Femur (tissue), 1 donor: ENCODE measurements at places on chromosomes 2 and 18.

DNA sequence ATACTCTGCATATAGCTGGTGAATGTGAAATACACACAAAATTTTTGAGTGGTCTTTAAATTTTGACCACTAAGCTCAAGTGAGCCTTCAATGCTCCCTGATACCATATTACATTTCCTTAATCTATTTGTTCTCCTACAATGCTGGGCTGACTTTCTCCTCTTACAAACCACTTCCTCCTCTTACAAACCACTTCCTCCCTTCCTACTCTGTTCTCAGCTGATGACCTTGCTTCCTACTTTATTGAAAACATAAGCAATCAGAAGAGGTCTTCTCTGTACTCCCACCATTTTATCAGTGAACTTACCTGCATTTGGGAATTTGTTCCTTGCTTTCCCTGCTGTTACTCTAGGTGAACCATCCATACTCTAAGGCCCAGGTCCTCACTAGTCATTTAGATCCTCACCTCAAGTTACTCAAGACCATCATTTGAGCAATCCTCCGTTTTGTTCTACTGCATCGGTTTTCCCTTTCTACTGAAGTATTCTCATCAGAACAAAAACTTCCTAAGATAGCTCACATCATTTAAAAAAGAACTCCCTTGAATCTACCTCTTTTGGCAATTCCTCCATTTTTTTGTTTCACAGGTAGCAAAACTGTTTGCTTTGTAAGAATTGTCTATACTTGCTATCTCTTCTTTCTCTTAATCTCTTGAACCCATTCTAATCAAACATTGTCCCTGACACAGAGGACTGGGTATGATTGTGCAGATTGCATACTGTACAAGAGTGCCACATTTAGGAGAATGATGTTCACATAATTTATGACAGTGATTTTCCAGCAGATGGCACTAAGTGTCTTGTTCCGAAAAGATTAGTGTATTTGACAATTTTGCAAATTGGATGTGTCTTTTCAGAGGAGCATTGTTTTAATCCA, 96.5 kb downstream of the EPB41L5 start:
- no peak for DNase-seq

DNA sequence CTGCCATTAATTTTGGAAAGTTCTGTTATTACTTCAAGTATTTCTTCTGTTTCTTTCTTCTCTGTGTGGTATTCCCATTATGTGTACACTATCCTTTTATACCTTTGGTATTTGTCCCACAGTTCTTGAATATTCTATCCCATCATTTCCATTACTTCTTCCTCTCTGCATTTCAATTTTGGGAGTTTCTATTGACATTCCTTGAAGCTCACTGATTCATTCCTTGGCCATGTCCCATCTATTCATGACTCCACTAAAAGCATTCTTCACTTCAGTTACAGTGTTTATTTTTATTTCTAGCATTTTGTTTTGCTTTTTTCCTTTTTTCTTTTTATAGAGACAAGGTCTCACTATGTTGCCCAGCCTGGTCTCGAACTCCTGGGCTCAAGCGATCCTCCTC, 30.3 kb downstream of the PROC start:
- DNase-seq, result no peak

DNA sequence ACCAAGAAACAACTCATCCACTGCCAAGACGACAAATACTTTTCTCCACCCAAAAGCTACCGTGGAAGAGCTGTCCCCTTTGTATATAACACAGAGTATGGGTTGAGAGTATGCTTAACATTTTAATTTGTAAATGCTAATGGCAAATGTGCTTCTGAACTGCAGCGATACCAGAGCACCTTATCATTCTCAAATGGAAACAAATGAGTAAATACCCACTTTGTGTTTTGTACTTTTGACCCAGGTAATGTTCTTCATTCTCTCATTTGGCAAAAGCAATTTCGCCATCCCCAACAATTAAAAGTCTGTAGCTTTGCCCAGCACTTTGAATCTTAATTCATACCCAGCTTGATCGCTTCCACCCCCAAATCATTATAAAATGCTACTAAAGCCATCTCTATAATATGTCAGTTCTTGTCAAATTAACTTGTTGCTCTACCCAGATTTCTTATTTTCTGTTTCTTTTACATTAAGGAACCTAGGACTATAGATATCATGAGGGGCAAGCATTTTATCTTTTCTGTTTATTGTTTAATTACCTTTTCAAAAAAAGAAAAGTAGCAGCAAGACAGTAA, 6.2 kb upstream of the POU3F3 start:
- no peak for DNase-seq

GRCh38 chr18:68956650-68957049, 158.8 kb downstream of the CCDC102B start:
- DNase-seq, result no peak

- DNase-seq, result no peak
Observed at GRCh38 chr2:126827371-126827770, 71.3 kb upstream of the TEX51 start.

- peak; percentile 88 for DNase-seq
Observed at GRCh38 chr18:3623769-3624545, 174.0 kb downstream of the TGIF1 start.

DNA sequence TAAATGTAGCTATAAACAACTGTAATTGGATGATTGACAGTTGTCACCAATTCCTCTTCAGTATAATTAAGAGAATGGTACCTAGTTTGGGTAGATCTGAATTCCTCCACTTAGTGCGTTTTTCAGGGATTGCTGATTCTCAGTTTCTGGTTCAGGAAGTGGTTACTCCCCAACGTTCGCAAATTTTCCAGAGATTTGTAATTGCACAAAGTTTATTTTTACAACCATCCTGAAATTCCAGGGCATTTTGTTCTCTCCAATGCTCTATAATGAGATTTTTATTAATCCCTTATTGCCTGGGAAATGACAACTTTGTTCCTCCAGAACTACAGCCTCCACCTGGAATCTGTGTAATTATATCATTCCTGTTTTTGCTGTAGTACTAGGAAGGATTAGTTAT, 710.6 kb upstream of the ZEB2 start:
- DNase-seq, result no peak

GRCh38 chr2:235007664-235008457, 56.0 kb downstream of the SH3BP4 start:
- no peak for DNase-seq

GRCh38 chr2:172525601-172526000, 30.3 kb upstream of the PDK1 start:
- no peak for DNase-seq

- DNase-seq, result no peak
Observed at GRCh38 chr18:11997466-11997865, 16.2 kb downstream of the IMPA2 start.

GRCh38 chr2:33859811-33860461, 260.8 kb upstream of the FAM98A start:
- peak; percentile 31 for DNase-seq

DNA sequence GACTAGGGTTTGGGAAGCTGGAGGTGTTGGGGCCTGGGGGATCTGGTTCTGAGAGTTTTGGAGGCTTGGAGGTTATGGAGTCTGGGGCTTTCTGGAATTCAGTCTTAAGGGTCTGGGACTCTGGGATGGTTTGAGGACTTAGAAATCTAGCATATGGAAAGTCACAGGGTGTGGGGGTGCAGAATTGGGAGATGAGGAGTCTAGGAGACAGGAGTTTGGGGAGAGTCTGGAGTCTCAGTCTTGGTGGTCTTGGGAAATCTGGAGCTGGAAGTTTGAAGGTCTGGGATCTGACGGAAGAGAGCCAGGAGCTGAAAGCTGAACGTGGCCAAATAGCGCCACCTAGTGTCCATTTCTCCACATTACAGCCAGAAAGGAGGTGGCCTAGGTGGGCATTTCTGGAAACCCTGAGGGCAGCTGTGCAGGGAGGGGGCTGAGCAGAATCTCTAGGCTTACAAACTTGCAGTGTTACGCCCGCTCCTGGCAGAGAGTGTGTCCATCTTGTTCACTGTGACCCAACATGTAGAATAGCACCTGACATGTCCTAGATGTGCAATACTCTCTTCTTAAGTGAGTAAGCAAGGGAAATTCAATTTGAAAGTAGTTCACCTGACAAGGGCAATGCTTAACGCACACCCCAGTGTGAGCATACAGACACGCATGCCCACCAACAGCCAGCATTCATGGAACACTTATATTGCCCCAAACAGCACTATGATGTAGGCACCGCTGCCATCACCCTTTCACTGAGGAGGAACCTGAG, 204.8 kb downstream of the TFCP2L1 start:
- DNase-seq, result peak; percentile 81

- no peak for DNase-seq
Observed at GRCh38 chr2:105403241-105403782, 4.5 kb upstream of the FHL2 start.

- DNase-seq, result no peak
Observed at GRCh38 chr2:160916300-160916699, 243.9 kb upstream of the TANK start.

DNA sequence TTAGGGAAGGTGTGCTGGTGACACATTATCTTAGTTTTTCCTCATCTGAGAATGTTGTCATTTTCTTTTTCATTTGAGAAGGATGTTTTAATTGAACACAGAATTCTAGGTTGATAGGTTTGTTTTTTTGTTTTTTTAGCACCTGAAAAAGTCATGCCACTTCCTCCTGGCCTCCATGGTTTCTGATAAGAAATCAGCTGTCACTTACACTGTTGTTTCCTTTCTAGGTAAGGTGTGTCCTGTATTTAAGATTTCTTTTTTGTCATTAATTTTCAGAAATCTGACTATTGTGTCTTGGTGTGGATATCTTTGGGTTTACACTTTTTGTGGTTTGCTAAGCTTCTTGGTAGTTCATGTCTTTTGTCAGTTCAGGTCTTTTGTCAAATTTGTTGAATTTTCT, 99.3 kb downstream of the ROCK1 start:
- no peak for DNase-seq

DNA sequence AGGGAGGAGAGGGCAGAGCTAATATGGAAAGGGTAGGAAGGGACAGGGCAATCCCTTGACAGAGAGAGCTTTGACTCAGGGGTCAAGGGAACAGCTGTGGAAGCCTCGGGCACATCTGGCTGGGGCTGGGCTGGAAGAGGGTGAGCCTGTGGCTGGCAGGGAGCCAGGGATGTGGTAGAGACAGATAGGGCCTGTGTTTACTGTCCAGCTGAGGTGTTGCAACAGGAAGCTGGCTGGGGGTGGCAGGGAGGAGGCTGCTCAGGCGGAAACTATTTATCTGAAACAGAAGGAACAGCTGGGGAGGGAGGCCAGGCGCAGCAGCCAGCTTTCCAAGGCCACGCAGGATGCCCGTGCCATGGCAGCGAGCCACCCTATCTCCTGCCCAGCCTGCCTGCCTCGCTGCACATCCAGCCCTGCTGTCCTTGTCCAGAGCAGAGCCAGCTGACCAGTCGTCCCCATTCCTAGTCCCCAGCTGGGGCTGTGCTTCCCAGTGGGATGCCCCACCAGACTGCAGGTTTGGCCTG, 264.7 kb downstream of the CYP26B1 start:
- peak; percentile 82 for DNase-seq

- DNase-seq, result peak; percentile 49
Observed at GRCh38 chr2:112646102-112646719, 472 bp downstream of the SLC20A1 start.

GRCh38 chr18:6251084-6251483, 163.6 kb downstream of the L3MBTL4 start:
- no peak for DNase-seq

DNA sequence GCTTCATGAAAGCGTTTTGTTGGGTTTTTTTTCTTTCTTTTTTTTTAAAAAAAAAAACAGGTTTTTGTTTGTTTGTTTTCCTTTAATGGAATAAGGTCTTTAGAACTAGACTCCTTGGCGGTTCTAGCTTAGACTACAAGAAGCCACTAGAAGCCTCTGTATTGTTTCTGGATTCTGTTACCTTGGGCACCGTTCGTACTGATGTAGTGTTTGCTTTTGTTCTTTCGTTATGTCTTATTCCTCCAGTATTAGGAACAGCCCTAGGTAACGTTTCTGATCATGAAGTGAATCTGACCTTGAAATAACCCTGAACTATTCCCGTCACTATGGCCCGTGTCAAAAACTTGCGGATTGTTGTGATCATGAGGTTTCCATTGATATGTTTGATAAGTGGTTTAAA, 164.6 kb downstream of the PTGR3 start:
- DNase-seq, result no peak

DNA sequence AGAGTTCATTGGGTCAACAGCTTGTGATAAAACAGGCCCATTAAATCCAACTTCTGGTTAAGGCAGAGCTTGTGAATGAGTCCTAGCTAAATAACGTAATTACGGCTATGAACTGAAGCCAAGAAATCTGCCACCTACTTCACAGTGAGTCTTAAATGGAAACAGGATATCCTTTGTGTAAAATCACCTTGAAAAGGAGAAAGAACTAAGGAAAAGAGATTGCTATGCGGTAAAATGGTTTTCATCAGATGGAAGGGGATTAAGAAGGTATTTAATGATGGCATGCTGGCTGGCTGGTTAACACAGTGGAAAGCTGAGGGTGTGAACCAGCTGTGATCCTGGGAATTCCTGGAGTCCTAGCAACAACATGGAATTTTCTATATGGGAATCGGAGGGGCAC, 156.6 kb downstream of the DOK6 start:
- no peak for DNase-seq

DNA sequence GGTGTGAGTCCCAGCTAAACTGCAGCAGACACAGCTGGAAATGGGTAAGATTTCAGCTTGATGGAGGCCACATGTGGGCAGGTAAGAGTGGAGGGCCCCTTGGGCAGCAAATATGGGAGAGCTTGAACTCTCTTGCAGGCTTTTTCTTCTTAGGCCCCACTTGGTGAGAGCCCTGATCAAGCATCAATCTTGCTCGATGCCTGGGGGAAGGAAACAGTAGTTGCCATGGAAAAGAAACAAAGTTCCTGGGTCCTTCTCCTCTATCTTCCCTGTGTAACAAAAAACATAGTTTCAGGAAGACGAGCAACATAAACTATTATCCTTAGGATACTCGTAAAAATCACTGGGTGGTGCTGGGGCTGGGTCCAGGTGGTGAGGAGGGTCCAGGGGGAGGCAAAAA, 42.9 kb downstream of the KIAA1328 start:
- DNase-seq, result no peak

- no peak for DNase-seq
Observed at GRCh38 chr2:161170377-161170776, 10.1 kb downstream of the TANK start.

DNA sequence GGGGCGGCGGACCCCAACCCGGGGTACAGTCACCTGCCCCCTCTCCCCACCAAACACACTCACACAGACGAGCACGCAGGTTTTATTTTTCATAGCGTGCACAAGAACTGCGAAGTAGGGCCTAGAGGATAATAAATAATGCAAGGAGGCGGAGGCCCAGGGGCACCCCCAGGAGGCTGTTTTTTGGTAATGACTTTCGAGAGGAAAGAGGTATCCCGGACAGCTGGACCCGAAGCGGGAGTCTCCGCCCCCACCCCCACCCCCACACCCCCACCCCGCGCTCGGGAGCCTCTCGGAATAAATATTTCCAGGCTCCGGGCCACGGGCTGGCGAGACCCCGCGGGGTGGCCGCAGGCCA, 3.4 kb downstream of the CYP26B1 start:
- peak; percentile 88 for DNase-seq

DNA sequence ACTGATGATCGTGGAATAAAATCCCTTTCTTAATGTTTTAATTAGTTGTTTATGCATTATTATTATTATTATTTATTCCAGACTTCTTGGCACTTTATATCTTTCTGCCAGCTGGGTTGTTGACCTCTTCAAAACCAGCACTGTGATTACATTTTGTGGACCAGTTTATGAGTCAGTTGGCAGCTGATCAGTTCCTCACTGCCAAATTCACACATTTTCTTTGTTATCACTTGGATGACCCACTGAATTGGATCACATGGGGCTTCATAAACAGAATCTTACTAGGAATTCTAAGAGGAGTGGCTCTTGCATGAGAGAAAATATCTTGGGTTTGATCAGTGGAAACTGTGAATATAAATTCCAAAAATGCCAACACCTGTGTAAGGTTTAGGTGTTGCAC, 321.8 kb upstream of the SPRED2 start:
- no peak for DNase-seq
